GM23338 (cell line): ENCODE measurements at places on chromosomes 5 and 9.
A peak's percentile ranks its signal among the peaks of the same experiment; 100 is the strongest.

GRCh38 chr9:7982907-7983306 is 183.3 kb upstream of the DMAC1 start:
- DNase-seq: no peak

- DNase-seq: peak; percentile 71
These were observed 10.7 kb upstream of the CERCAM start for GRCh38 chr9:128409978-128410377.

DNA sequence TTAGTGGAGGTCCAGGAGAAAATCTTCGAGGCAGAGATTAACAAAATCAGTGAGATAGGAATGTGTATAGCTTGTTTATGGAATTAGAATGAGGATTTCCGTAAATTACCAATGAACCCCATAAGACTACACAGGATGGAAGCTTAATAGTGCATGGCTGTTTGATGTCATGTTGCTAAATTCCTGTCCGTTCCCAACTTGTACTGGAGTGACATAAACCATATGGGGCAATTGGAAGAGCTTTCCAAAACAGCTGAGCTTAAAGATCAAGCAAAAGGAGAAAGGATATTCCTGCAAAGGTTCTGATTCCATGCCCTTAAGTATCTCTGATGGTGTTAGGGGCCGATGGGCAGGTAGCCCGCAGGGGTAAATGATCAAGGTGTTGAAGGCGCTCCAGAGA is 17.4 kb downstream of the GLE1 start:
- no peak for DNase-seq

- DNase-seq: no peak
These were observed 409.3 kb downstream of the ADGRV1 start for GRCh38 chr5:90967851-90968250.

DNA sequence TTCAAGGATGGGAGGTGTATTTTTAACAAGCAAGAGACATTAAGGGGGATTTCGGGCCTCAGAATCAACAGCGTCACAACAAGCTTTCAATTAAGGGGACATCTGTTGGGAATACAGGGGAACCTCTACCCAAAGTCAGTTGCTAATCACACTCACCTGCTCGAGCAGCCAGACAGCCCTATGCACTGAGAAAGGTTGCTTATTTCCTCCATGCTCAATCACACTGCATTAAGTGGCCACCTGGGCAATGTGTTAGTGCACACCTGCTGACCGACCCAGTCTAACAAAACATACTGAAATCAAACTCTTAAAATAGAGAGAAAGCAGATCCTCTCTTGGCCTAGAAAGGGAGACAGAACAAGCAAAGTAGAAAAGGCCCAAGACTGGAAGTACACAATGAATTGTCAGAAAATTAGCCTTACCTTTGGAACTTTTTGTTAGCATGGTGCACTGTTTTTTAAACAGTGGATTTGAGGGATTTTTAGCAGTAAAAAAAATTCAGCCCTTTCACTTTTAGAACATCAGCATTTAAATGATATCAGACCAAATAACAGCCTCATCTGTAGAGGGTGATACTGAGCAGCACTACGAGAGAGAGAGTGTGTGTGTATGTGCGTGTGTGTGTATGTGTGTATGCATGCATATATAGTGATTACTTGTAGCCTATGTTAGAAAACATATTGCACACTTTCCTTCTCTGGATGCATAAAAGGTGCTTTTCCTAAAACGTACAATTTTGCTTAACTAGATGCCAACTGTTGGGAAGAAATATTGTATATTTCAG is 1118.6 kb upstream of the DMAC1 start:
- no peak for DNase-seq

DNA sequence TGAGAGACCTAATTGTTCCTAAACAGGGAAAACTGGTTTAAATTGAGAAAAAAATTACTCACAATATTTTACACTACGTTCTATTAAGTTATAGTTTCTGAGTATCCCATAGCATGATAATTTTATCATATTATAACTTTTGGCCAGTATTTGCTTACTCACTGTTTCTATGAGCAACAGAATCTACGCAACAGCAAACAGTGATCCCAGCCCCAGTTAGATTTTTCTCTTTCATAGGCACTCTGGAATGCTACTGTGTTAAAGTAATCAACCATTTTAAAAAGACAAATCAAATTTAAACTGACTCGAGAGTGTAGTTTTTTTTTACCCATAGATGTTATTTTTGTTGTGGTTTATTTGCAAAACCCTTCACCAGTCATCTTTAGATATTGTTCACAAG is 107.2 kb downstream of the XRCC4 start:
- no peak for DNase-seq
